ENCODE measurements at places on chromosomes 5 and 9.

GRCh38 chr9:136527131-136527530 is 18.7 kb downstream of the NOTCH1 start:
- no peak for DNase-seq

GRCh38 chr5:65084795-65085515 is 316.2 kb downstream of the CWC27 start:
- no peak for DNase-seq

DNA sequence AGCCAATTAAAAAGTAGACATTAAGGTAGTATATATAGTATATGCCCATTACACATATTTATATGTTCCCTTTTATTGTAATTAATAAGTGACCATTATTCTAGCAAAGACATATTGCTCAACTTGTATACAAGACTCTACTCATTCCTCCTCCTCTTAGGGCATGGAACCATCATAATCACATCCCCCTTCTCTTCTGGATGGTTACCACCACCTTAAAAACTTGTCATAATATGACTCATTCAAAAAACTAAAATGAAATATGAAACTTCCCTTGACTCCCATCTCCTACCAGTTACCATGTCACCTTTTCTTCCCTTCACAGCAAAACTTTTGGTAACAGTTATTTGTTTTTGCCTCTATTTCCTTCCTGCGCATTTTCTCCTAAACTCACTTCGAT is 438.7 kb downstream of the KDM4C start:
- DNase-seq: no peak

DNA sequence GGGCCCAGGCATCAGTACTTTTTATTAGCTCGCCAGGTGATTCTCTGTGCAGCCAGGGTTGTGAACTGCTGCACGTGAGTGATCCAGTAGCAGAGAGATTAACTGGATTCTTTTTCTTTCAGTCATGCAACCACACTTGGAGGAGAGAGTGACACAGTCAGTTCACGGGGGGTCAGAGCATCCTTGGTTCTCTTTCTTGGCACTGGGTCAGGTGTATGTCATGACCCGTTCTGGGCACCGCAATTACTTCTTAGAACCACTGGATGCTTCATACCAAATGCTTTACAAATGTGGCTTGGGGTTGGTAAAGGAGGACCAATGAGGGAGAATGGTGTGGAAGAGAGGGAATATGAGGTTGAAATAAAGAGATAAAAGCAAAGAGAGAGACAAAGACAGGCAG is 368.7 kb downstream of the MLLT3 start:
- peak; percentile 20 for DNase-seq

GRCh38 chr9:113563826-113564497 is 100.4 kb downstream of the RGS3 start:
- no peak for DNase-seq

DNA sequence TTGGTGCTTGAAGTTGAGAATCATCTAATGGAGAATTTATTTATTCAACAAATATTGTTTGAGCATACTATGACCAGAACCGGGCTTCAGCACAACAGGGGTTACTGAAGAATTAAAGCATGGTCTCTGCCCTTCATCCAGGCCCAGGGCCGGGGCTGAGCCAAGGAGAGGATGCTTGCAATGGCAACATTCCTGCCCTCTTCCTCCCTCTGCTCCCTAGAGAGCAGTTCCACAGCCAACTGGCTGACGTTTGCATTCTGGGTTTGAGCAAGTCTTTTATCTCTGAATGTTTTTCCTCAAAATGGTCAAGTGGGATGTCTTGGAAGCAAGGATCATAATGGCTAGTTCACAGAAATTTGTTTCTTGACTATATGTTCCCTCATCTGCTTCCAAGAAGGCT is 80.7 kb downstream of the GLDC start:
- DNase-seq: peak; percentile 81

- DNase-seq: no peak
Observed at GRCh38 chr5:135106610-135107471, 72.8 kb upstream of the PITX1 start.

- DNase-seq: no peak
Observed at GRCh38 chr5:167304834-167305469, 986.5 kb upstream of the WWC1 start.

DNA sequence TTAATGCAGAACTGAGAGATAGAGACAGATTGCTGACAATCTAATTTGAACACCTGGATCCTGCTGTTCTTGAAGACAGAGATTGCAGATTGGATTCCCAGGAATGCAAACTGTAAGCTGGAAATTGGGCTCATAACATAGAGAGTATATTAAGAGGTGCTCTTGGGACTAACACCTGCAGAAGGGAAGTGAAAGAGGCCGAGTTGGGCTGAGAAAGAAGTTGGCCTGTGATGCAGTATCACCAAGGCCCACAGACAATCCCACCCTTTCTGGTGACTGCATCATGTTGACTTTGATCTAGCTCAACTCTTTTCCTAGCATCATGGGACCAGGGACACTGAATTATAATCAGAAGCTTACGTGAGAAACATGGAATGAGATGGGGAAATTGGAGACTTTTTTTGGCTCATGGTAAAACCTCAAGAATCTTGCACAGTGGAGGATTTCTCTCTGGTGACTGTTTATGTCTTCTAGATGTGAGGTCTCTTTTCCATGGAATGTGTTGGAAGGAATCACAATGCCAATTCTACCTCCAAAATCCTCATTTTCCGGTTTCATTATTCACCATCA is 36.5 kb upstream of the NUDT12 start:
- DNase-seq: peak; percentile 45

DNA sequence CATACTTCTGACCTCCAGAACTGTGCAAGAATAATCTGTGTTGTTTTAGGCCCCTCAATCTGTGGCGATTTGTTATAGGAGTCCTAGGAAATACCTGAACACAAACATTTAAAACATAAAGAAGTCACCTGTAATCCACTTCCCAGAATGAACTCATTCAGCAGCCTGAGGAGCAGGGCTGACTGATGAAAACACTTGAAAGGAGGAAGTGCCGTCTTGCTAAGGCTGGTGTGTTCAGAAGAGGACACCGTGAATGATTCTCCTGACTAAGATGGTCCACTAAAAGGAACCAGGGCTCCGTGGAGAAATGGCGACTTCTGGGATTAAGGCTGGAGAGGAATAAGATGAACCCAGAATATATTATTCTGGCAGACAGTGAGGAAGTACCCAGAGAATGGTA is 18.7 kb upstream of the MARCHF6 start:
- no peak for DNase-seq

GRCh38 chr9:20065046-20065445 is 276.2 kb upstream of the SLC24A2 start:
- no peak for DNase-seq

GRCh38 chr5:982377-983237 is 26.0 kb upstream of the NKD2 start:
- no peak for DNase-seq

DNA sequence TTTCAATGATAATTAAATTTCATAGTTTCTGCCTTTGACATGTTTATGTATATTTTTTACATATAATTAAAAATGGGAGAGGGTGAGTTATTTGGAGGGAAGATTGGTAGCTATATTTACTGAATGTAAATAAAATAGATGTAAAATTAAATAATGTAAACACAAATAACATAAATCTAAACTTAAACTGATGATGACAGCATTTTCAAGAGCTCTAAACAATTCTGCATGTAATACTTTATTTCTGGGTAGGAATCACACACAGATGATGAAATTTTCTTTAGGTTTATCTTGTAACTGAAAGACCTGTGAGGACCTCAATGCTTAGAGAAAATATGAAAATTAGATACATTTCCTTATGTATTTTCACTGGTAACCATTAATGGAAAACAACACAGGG is 42.2 kb upstream of the RIOK2 start:
- no peak for DNase-seq

GRCh38 chr9:95457769-95458168 is 59.0 kb downstream of the PTCH1 start:
- DNase-seq: peak; percentile 16

DNA sequence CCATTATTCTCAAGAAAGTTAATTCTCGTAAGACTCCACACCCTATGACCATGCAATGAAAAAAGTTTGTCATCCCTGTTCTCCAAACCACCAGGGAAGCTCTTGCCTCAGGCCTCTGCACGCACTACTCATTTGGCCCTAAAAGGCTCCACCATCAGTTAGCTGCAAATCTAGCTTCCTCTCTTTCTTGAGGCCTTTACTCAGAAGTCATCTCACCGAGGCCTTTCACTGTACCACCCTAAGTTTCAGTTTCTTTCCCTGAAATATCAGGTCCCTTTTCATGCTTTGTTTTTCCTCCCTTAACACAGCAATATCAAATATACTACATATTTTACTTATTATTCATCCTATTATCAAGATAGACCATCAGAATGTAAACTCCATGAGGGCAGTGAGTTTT is 39.1 kb downstream of the OXCT1 start:
- no peak for DNase-seq

DNA sequence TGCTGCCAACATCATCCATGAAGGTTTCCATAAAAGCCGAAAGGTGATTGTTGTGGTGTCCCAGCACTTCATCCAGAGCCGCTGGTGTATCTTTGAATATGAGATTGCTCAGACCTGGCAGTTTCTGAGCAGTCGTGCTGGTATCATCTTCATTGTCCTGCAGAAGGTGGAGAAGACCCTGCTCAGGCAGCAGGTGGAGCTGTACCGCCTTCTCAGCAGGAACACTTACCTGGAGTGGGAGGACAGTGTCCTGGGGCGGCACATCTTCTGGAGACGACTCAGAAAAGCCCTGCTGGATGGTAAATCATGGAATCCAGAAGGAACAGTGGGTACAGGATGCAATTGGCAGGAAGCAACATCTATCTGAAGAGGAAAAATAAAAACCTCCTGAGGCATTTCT is 10.1 kb downstream of the TLR4 start:
- DNase-seq: no peak

DNA sequence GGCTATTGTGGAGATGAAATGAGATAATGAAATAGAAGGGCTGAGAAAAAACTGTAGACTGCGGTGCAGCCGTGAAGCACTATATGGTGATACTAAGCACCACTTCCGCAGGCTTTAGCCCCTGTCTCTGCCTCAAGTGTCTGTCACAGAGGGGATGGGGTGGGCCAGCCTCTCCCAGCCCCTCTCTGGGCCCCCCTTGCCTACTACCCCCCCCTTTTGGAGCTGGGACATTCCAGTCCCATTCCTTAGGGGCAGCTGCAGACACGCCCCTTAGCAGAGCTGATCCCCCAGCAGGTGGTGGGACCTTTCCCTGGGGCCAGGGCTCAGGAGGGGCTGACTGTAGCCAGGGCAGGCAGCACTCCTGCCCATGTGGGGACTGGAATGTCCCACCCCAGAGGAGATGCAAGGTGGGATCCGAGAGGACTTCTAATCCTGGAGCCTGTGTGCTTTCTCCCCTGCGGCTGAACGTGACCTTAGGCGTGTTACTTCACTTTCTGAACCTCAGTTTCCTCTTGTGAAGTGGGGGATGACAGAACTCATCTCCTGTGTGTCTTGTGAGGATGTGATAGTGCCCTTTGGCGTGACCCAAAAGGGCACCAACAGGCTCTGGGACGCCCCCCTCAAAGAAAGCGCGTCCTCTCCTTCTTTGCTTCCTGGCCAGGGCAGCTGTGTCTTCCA is 1.9 kb downstream of the N4BP3 start:
- DNase-seq: no peak

DNA sequence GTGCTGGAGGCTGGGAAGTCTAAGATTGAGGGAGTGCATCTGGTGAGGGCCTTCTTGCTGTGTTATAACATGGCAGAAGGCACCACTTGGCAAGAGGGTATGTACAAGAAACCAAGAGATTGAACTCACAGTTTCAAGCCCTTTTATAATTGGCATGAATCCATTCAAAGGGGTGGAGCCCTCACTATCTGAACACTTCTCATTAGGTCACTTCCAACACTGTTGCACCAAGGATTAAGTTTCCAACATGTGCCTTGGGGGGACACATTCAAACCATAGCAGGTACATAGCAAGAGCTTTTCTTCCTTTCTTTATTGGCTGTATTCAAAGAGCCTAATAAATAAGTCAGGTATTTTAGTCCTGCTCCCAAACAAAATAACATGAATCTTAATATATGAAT is 62.7 kb downstream of the PRELID2 start:
- no peak for DNase-seq

DNA sequence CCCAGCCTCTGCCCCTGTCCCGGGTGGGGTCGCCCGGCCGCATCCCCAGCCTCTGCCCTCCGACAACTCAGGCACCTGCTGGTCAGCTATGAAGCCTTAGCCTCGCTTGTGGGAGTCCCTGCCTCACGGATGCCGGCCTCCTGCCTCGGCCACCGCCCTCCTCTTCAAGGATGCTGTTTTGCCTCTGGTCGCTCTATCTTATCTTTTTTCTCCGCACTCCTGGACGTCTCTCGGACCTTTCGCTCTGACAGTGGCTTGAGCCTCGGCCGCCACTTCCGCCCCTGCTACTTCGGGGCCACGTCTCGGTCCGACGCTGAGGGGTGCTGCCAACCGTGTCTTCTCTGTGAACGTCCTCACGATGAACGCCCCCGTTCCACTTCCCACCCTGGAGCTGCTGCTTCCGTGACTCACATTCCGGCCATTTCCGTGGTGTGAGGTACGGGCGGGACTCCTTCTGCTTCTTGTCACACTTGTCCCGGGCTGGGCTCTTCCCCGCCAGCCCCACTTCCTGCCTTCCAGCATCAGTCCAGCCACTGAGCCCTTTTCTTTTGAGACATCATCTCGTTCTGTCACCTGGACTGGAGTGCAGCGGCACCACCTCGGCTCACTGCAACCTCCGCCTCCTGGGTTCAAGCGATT is 26.3 kb downstream of the SLC9A3 start:
- no peak for DNase-seq

GRCh38 chr5:136819526-136820302 is 454.4 kb upstream of the TRPC7 start:
- no peak for DNase-seq

GRCh38 chr5:136590581-136590980 is 225.2 kb upstream of the TRPC7 start:
- DNase-seq: no peak

- DNase-seq: peak; percentile 98
Observed at GRCh38 chr9:125233678-125234077, 7.5 kb downstream of the HSPA5 start.

DNA sequence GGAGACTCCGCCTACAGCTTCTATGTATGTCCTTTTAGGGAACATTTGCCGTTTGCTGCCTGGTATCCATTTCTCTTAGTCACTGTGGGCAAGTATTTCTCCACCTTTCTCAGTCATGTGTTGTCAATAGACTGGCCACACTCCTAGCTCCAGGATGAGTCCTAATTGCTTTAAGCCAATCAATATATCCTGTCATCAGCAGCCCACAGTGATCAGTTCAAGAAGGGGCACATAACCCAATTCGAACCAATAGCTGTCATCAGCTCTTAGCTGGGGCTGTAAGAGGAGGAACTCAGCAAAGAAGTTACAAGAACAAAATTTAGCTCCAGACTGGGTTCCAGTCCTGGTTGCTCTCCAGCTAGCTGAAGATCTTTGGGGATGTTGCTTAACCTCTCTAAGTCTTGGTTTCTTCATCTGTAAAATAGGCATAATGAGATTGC is 70.7 kb upstream of the MAN2A1 start:
- no peak for DNase-seq
